ENCODE measurements at places on chromosomes 12 and 14.

GRCh38 chr12:106211973-106212372, 35.8 kb downstream of the CKAP4 start:
- no peak for DNase-seq

DNA sequence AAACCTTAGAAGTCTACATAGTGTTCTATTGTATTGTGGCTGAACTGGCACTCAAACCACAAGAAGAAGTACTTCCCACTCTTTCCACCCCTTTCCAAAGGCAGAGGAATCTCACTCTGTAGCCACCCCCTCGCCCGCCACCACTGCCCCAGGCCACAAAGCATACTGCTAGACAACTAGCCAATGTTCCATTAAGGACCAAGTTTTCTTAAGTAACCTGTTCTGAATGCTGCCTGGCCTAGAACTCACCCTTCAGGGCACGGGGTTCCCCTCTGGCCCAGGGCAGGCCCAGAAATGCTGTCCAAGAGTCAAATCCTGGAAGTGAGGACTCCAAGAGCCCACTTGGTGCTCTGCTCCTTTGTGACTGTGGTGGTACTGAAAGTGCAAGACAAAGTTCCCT, 15.7 kb upstream of the PTPRO start:
- no peak for DNase-seq

GRCh38 chr12:92028441-92028709, 117.3 kb downstream of the BTG1 start:
- DNase-seq, result peak; percentile 20

DNA sequence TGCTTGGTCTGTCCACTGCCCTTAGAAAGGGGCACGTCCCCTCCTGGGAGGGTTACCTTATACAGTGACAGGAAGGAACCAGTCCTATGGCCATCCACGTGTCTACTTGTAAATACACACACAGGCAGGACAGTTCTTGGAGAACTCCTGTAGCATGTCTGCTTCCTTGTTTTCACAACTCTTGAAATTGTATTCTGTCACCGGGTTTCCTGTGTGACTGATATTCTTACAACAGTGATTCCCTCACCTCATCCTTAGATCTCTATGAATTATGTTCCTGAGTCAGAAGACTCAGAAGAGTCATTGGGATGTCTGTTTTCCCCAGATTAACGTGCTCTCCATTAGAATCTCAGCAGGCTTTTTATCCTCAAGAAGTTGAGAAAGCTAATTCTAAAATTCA, 44.1 kb upstream of the DYNC1H1 start:
- DNase-seq, result no peak

- peak; percentile 70 for DNase-seq
Observed at GRCh38 chr12:122669397-122670070, 33.6 kb downstream of the HCAR2 start.

GRCh38 chr14:31190717-31191263, 16.8 kb downstream of the HECTD1 start:
- DNase-seq, result no peak

- DNase-seq, result no peak
Observed at GRCh38 chr12:103829092-103829491, 11.9 kb downstream of the NT5DC3 start.

DNA sequence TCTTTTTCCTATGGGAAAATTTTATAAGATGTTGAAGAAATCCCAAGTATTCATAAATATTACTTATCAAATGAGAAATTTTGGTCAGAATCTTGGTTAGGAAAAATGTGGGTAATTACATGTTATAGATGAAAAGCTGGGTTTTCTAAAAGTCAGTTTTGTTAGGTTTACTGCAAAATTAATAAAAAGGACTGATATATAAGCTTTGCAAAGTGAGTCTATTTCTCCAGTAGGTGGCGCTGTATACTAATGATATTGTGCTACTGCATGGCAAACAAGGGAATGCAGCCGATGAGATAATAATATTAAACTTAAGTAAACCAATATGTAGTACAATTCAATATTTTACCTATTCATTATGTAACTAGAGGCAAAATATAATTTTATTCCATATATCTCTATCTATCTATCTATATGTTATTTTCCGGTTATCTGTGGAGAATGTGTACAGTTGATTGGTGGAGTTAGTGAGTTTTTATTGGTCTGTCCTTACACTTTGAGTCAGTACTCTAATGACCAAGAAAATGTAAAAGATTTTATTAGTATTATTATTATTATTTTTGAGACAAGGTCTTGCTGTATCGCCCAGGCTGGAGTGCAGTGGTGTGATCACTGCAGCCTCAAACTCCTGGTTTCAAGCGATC, 32.9 kb downstream of the MIPOL1 start:
- peak; percentile 58 for DNase-seq
